ENCODE measurements at places on chromosomes 6 and 20.

DNA sequence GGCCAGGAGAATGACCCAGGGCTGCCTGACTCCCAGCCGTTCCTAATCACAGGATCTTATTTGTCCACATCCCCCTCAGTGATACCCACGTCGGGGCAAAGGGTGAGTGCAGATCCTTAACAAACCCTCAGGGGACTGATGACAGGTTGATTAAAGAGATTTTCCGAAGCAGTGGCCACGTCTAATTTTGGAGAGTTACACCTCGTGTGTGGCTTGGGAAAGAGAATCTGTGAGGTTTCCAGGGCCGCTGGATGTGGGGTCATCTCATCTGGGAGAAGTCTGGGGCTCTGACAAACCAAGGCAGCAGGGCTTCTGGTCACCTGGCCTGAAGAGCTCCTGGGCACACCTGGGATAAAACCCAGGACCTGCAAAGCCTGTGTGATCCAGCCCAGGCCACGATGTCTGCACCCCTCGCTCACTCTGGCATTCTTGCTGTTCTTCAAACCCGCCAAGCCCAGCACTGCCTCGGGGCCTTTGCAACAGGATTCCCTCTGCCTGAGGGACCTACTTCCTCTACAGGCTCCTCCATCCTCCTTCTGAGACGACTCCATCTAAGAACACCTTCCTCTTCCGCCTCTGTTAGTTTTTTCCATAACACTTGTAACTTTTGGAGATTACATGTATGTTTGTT lies 4.7 kb downstream of the JPH2 start:
- DNase-seq, result no peak

DNA sequence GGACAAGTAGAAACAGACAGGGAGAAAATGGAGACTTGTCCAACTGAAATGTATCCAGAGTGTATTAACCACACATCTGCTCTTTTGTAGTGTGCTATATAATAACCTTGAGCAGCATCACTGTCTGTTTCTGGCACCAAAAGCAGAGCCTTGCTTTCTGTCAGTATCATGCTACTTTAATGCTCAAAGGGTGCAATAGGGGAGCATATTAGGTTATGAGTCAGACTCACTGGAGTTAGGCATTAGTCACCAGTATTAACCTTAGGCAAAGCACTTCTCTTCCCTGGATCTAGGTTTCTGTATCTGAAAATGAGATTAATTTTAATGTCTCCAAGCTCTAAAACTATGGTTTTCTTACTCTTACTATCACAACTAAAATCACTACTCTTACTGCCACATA lies 280.1 kb downstream of the TFAP2B start:
- DNase-seq, result no peak

GRCh38 chr6:163579111-163579879 lies 164.8 kb downstream of the QKI start:
- DNase-seq, result no peak

GRCh38 chr6:15184441-15184861 lies 61.4 kb upstream of the JARID2 start:
- DNase-seq, result no peak

- DNase-seq, result no peak
Observed at GRCh38 chr20:57251949-57252348, 14.5 kb downstream of the BMP7 start.

GRCh38 chr6:41630069-41630468 lies 8.2 kb upstream of the MDFI start:
- DNase-seq, result no peak

DNA sequence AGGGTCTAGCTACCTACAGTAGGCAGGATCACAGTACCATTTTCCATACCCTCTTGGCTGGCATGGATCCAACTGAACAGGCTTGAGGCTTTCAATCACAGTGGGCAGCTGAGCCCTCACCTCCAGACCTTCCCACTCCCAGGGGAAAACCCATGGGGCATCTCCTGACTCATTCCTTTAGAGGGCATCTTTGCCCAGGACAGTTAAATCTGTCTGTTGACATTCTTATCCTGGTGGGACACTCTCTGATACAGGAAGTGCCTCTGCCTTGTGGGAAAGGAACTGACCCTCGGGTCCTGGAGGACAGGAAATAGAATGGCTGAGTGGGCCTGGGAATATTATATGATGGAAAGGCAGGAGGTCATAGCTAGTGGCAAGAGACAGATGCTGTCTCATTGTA lies 10.2 kb upstream of the EPB41L1 start:
- DNase-seq, result no peak

DNA sequence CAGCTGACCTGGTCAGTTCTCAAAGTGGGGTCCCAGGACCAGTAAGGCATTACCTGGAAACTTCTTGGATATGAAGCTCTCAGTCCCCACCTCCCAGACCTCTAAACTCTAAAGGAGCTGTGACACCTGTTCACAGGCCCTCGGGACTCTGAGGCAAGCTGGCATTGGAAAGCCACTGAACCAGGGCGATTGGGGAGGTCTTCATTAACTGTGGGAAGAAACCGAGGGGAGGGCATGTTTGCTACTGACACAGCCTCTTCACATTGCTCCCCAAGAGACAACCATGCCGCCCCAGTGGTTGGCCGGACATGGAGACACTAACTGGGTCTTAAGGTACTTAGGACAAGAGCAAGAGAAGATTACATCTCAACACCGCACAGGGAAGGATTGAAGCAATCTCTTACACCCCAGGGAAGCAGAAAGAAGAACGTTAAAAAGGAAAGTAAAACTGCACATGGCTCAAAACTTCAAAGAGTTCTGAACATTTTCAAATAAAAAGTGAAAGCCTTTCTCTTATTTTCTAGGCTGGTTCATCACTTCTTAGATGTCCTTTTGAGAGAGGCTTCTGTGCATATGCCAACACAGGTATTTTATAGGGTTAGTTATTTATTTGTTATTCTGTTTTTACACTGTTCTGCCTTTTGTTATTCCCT lies 210.0 kb upstream of the CST7 start:
- no peak for DNase-seq

DNA sequence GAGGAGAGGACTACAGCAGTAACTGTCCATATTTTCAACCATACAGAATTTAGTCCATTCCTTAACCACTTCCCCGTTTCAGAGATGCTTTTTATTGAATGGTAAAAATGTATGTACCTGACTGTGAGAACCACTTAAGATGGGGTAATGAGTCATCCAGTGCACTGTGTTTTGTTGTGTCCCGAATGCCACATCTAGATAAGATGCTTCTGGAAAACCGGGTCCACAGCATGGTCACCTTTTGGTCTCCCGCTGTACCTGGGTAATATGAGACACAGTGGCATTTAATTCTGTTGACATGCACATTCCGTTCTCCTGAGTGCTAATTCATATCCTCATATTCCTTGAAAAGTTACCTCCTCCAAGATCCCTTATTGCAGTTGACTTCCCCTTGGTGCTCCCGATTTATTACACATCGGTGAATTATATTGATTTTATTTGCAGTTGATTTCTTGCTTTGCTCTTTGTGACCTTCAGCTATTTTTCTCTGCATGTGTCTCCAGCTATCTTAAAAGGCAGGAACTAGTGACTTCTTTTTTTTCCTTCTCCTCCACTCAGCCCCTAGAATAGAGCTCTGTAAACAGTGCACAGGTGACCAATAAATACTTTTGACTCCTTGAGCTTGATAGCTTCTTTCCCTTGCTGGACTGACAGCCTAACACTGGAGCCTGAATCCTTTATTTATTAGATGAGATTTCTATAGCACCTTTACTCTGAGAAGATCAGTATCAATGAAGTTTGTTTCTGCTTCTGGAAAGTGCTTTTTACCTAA lies 314.6 kb downstream of the ZFAND3 start:
- no peak for DNase-seq

DNA sequence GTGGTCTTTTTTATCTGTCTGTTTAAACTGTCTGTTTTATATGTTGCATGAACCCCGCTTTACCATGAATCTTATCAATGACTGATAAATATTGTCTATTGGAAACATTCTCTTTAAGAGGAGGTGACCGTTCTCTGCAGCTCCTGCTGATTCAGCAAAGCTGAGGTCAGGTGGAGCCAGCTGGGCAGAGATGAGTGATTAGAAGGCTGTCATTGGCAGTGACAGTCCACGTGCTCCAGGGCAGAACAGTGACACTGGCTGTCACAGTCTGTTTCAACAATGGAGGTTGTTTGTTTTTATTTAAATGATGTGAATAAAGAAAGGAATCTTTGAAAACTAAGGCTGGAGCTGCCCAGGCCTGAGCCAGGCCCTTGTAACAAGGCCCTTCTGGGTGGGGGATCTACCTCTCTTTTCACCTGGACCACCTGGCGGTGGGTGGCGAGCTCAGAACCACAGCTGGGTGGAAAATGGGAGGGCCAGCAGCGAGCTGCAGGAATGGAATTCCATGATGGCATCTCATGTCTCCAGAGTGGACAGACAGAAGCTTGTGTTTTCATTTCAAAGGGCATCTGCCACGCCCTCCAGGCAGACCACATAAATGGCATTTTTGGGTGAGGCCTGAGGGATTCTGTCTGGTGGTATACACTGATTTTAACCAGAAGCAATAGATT lies 12.6 kb downstream of the SYNJ2 start:
- no peak for DNase-seq

- peak; percentile 12 for DNase-seq
Observed at GRCh38 chr6:33061987-33062386, 11.5 kb downstream of the HLA-DPA1 start.

- no peak for DNase-seq
Observed at GRCh38 chr6:137690721-137691120, 176.3 kb upstream of the TNFAIP3 start.

DNA sequence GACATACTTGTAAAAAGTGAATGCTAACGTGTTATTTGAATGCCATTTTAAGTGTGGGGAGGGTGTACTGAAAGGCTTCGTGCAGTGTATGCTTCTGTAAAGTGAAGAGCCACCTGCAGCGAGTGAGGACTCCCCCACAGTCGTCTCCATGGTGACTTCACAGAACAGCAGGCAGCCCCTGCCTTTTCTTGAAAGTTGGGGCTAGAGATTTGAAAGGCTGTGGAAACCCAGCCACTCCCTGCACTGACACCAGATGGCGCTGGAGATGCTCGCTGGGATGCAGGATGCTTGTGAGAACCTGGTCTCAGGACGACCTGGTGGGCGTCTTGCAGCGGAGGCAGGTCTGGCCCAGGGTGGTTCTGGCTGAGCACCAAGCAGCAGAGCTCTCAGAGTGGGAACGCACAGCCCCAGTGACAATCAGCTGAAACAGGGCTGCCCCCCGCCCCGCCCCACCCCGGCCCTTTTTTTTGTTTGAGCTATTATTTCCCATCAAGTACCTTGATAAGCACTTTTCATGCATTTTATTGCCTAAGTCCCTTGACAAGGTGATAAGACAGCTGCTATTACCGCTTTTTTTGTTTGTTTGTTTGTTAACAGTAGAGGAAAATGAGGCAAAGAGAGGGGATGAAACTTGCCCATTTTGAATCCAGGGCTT lies 150.3 kb downstream of the SYCP2 start:
- DNase-seq, result peak; percentile 42

DNA sequence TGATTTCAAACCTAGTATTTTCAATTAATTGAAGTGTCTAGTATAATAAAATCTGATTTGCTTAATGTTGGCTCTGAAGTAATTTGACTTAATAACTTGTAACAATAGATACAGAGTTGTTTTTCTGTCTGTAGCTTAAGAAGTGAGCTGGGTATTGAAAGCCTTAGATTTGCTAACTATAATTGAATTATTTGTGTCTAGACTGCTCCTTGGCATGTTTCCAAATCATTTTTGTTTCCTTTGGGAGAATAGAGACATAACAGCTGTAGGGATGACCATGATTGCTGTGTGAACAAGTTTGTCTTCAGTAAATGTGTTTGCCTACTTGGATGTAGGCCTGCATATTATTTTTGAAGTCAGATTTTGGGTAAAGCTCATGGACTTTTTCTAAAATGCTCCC lies 115.4 kb downstream of the SCAF8 start:
- no peak for DNase-seq

- no peak for DNase-seq
Observed at GRCh38 chr6:14396826-14397517, 279.4 kb downstream of the CD83 start.

- no peak for DNase-seq
Observed at GRCh38 chr6:166554316-166554715, 32.2 kb downstream of the RAMACL start.

GRCh38 chr6:152952866-152953509 lies 29.9 kb downstream of the FBXO5 start:
- peak; percentile 66 for DNase-seq

- DNase-seq, result no peak
Observed at GRCh38 chr20:50595988-50596693, 86.0 kb downstream of the PTPN1 start.

DNA sequence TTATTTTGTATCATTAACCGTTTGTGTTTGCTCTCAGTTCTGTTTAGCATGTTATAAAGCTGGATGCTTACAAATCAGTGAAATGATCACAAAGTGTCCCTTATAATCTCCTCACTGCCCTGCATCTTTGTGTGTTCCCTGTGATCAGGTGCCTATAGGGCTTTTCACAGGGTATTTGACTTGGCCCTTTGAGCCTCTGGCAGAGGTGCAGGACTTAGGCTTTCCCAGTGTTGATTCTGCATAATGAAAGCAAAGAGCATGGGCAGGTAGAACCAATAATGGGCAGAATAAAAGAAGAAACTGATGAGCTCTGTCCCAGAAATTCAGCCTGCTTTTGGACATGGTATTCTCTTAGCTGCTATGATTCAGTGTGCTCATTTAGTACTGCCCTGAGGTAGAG lies 16.9 kb upstream of the PBOV1 start:
- no peak for DNase-seq

DNA sequence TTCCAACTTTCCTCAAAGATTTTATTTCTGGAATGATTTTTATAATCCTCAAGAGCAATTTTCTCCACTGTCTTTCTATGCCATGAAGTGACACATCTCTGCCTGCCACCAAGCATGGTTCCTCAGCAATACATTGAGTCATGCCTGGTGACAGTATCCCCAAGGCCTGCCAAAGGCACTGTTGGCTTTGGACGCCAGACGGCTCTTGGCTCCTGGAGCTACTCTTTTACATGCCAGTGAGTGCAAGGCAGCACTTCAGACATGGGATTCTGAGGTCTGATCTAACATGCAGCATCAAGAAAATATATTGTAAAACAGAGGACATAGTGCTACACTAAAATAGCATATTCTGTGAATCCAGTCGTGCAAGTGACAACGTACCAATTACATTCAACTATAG lies 20.1 kb upstream of the PLEKHG1 start:
- no peak for DNase-seq

DNA sequence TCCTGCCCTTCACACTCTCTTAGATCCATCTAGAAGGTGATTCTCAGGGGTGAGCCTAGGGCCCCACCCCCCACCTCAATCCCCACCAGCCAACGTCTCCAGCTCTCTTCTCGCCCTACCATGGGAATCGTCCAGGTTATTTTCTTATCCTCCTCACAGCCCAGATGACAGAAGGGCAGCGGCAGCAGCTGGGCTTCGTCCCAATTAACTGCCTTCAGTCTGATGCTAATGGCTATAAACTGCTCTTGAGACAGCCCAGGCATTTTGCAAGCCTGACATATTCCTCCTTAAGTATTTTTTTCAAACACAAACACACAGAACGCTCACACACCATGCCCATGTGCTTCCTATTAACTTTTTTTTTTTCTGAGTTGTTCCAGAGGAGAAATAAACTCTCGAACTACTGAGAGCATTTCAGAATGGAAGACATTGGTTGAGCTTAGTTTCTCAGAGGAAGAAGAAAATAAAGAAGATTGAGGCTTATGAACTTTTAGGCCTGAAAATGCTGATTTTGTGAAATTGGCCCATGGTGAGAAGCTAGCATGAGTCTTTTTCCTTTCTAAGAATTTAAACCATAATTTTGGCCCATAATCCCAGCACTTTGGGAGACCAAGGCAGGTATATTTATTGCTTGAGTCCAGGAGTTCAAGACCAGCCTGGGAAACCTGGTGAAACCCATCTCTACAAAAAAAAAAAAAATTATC lies 124.6 kb downstream of the EYA2 start:
- no peak for DNase-seq
